ENCODE measurements at places on chromosomes 6 and 20.

DNA sequence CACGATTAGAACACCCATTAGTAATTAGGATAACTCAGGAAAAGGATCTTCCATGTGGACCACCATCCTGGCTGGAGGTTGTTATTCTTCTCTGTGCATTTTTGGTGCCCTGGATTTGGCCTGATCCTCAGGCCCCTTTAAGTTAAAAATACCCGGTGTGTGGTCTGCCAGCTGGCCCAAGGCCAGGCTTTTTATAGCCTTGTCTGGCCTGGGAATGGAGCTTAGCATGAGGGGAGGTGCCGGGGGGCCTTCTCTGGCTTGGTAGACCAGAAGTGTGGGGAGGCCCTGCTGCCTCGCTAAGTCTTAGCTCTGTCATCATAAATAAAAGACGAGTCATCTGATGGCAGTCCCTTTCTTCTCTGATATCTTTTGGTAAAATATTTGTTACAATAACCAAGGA is 71.4 kb downstream of the ARID1B start:
- DNase-seq = no peak

- no peak for DNase-seq
Observed at GRCh38 chr20:32203356-32204204, 4.0 kb downstream of the PLAGL2 start.

DNA sequence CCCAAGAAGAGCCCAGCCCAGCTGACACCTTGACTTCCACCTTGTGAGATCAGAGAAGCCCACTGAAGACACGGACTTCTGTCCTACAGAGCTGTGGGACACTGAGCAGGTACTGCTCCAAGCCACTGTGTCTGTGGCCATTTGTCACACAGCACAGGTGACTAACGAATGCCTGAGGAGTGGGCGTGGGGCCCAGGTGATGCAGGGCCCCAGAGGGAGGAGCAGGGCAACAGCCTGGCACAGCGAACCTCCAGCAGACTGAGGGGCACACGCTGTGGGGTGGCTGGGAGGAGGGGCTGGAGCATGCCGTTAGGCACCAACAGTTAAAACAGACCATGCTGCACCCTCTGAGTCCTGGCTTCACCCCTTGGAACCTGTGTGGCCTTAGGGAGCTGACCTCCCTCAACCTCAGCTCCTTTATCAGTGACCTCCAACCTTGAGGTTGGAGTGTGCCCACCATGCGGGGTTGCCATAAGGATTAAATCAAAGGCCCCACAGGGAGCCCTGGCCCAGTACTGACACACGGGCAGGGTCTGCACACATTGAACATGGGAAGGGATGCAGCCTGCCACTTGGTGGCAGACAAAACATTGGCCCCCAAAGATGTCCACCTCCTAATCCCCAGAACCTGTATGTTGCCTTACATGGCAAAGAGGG is 119.9 kb upstream of the CST7 start:
- DNase-seq = no peak

GRCh38 chr20:1626528-1627199 is 6.9 kb upstream of the SIRPB1 start:
- no peak for DNase-seq

DNA sequence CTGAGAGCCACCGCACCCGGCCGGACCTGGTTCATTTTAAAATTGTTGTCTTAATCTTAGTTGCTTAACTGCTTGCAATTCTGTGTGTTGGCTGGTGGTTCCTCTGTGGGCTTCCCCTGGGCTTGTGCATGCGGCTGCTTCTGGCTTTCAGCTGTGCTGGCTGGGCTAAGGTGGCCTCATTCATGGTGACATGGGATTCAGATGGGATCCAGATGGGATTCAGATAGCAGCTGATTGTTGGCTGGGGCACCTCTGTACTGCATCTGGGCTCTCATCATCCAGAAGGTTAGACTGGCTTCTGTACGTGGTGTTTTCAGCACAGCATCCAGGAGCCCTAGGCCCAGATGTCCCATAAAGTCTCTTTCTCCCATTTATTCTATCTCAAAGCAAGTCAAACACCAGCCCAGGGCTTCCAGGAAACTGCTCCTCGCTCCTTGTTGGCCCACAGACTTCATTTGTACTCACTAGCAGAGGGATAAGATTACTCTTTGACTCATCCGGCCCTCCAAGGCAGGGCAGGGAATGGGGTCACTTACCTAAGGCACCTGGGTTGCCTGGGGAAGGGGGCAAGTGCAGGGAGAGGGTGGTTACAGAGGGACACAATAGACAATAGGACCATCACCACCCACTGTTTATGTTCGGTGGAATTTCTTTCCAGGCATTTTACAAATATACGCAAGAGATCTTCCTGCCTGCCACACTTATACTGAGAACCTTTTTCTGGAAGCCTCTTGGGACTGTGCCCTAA is 10.2 kb upstream of the PEDS1 start:
- no peak for DNase-seq

GRCh38 chr6:116616737-116617053 is 416 bp downstream of the RSPH4A start:
- peak; percentile 23 for DNase-seq
